ENCODE measurements at places on chromosomes 1 and 21.

DNA sequence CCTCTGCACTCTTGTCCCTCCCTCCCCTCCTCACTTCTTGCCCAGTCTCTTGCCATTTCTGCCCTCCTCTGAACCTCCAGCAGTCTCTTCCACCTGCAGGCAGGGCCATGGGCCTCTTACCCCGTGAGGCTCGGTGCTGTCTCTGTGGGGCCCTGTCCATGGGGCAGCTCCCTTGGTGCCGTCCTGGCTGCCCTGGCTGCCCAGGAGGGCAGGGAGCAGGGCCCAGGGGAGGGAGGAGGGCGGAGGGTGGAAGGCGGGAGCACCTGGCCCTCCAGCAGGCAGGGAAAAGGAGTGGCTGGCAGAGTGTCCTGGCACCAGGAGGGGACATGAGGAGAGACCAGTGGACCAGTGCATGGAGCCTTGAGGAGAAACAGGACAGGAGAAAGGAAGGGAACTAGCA, at the start of gene RORC:
Gene RORC (minus strand): TSS at position 198 of the 400 bp plus-strand sequence. CDS start 38 bp downstream, at position 160.
- no peak for DNase-seq

- DNase-seq: no peak
Measured at GRCh38 chr1:226443439-226443838, 35.5 kb upstream of the PARP1 start.

DNA sequence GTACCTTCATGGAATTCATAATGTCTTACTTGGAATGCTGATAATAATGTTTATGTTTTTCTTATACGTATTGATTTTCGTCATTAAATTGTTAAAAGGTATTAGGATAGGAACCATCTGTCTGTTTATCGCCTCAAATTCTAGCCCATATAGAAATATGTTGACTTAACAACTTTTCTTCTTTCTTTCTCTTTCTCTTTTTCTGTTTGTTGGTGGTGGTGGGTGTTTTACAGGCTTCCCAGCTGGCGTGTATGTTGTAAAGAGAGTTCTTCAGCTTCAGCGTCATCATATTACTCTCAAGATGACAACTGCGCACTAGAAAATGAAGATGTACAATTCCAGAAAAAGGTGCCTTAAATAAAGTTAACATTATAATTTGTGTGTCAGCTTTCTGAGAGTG, 18.3 kb downstream of the SUCO start:
- no peak for DNase-seq

GRCh38 chr1:245810789-245811337, 656.1 kb downstream of the KIF26B start:
- peak; percentile 99 for DNase-seq

GRCh38 chr1:36913484-36914060, 120.7 kb downstream of the GRIK3 start:
- no peak for DNase-seq

GRCh38 chr21:41847066-41847804, 31.9 kb downstream of the PRDM15 start:
- no peak for DNase-seq

GRCh38 chr1:12552951-12553921, 64.8 kb downstream of the DHRS3 start:
- DNase-seq: peak; percentile 37

GRCh38 chr1:82483146-82483545, 682.4 kb downstream of the ADGRL2 start:
- no peak for DNase-seq

DNA sequence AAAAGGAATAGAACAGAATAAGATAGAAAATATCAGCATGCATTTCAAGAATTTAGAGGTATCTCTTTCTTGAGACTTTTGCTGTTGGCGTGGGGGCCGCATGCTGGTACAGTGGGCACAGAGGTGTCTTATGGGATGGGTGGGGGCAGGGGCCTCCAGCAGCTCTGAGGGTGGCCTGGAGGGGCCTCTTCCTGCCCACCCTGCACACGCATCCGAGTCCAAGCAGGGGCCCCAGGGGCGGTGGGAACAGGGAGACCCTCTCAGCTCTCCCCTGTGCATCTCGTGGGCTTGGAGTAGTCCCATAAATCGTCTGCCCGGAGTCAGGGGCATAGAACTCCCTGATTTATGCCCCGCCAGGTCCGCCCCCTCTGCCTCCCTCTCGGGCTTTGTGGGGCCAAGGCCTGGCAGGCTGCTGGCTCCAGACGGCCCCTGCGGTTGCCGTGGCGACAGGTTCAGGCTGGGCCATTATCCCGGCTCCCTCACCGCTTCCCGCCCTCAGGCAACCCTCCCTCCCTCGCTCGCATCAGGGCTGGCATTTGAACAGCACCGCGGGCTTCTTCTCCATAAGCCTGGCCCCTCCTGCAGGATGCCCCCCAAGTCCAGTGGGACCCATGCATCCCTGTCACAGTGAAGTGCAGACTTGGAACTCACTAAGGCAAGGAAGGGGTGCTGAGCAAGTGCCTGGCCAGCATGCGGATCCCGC, 133.2 kb upstream of the ZBTB40 start:
- DNase-seq: peak; percentile 93

DNA sequence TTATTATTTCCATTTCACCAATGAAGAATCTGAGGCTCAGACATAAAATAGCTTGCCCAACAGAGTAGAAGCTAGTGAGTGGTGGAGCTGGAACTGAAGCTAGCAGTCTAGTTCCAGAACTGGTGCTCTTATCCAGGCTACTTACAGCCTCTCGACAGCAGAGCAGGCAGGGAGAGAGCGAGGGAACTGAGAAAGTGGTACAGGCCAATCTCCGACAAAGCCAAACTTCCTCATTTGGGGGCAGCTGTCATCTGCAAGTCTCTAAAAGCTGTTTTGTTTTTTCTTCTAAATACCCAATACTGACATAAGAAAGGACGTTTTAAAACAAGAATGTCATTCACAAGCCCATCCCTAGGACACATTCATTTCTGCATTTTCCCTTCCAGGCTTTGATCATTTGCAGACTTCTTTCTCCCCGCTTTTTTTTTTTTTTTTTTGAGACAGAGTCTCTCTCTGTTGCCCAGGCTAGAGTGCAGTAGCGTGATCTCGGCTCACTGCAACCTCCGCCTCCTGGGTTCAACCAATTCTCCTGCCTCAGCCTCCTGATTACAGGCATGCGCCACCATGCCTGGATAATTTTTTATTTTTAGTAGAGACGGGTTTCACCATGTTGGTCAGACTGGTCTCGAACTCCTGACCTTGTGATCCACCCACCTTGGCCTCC, 20.0 kb downstream of the YIPF1 start:
- no peak for DNase-seq

- no peak for DNase-seq
Measured at GRCh38 chr1:215210167-215210566, 127.6 kb downstream of the KCNK2 start.

All from brain (organoid and tissue), 16 donors.